ENCODE measurements at places on chromosomes 3 and 15. TPM values are rescaled to one million over a fixed set of nuclear protein-coding genes. Genes with fewer than 3 reads are reported as not detected.

DNA sequence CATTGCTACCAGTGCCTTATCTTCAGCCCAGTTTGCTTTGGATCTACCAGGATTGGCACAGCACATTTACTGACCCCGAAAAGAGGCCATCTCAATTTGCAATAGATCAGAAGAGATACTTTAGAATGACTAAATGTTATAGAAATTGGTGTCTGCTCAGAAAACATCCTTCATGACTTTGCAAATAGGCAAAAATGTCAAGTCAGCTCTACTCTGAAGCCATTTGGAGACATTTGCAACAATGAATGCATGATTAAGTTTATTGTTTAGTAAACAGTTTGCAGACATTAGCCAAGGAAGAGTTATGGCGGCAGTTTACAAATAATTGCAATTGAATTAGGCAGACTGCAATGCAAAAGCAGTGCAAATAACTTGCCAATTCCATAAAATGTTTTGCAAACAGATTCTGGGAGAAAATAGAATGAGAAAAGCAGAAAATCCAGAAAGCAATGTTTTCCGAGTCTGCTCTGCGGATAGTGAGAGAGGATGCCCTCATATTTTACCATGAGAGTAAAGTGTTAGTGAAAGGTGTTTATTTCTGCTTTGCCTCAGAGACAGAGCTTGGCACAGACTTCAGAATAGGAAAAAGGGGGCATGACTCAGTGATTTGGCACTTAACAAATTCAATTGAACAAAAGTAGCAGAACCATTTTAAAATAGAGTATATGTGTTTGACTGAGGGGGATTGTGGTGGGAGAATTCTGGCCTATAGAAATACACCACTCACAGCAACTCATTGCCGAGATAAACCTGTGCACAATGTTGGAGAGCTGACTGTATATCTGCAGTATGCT, 334.9 kb upstream of the NR2F2 start:
- H3K27ac ChIP-seq = no peak overlapping the region
- no peak for DNase-seq
- peaks cover 24% of the 10 kb centered on the region for H3K4me1 ChIP-seq
- H3K4me3 ChIP-seq = no peak overlapping the region

DNA sequence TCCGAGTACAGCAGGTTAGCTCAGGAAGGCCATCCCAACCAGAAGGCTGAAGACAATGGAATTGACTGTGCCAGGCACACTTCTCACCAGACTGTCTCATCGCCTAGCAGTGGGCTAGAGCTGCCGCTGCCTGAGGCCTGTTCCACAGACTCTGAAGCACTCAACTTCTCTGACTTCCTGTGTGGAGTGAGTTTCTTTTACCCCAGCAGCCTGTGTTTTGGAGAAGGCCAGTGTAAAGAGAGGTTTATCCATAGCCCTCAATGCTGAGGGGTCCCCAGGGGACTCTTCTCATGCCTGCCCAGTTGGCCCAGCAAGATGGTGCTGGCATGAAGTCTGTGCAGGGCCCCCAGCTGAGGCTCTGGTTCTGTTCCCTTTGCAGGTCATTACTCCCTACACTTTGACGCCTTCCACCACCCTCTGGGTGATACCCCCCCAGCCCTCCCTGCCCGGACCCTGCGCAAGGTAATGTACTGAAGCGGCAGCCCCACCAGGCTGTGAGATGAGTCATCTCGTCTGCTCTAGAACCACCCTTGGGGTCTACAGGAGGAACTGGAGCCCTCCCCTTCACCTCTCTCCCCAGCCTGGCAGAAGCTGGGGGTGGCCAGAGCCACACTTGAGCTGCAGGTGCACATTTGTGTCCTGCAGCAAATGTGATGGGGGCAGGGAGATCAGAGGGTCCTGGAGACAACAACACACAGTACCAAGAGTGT, 5.2 kb upstream of the MANF start:
- H3K27me3 ChIP-seq = no peaks in the 10 kb centered on the region
- peak overlapping the region; percentile 72 for H3K27ac ChIP-seq
- H3K36me3 ChIP-seq = peaks cover 14% of the 10 kb centered on the region
- DNase-seq = no peak
- H3K4me1 ChIP-seq = peaks cover 27% of the 10 kb centered on the region

DNA sequence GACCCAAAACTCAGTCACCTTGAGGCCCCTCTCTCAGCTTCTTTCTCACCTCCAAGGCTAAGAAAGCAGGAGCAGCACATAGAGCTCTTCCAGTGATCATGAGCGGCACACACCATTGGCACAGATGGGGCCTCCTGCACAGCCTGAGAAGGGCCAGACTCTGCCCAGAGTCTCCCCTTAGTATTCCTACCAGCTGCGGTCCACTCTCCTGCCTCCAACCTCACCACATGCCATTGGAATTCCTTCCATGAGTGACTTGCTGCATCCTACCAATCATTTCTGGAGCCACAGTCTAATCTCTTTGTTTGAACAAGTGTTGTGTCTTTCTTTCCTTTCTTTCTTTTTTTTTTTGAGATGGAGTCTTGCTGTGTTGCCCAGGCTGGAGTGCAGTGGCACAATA, 39.3 kb downstream of the CDCP1 start:
- DNase-seq = no peak
- H3K4me3 ChIP-seq = no peak overlapping the region
- H3K27ac ChIP-seq = peak overlapping the region; percentile 83
- peaks cover 67% of the 10 kb centered on the region for H3K36me3 ChIP-seq

GRCh38 chr15:61499376-61499775, 270.3 kb upstream of the RORA start:
- H3K4me1 ChIP-seq = no peaks in the 10 kb centered on the region
- peaks cover 24% of the 10 kb centered on the region for H3K27me3 ChIP-seq
- H3K36me3 ChIP-seq = no peaks in the 10 kb centered on the region

DNA sequence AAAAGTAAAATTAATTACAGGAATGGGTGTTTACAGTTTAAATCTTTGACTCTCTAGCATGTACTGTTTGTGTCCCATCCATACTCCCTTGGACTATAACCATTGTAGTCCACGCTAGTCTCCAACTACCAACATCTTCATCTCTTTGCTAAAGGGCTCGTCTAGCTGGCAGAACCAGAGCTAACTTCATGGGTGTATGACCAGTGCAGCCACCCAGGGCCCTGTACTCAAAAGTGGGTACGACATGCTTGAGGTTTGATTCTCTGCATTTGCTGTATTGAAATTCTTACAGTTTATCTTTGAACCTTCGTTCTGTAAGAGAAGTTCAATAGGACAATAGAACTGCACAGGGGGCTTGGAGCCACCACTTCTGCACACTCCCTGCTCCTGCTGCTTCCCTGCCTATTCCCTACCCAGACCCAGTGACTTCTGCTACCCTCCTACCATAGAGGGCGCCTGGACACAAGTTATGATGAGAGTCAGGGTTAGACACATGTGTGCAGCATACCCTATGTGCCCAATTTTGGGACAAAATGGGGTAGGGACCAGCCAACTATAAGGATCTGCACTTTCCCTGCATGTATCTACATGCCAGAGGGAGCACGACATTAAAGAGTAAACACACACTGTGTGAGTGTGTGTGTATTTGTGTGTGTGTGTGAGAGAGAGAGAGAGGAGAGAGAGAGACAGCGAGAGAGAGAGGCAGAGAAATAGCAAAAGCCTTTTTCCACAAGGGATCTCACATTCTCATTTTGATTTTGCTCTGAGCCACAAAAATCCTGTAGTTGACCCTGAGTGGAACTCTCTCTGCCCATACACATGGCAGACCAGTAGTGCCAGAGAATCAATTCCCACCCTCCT, 59.0 kb upstream of the NECTIN3 start:
- H3K36me3 ChIP-seq = no peaks in the 10 kb centered on the region
- no peak overlapping the region for H3K27ac ChIP-seq
- no peak overlapping the region for H3K4me3 ChIP-seq
- no peaks in the 10 kb centered on the region for H3K4me1 ChIP-seq

The SLITRK3 gene
- not detected for total RNA-seq
